ENCODE measurements at places on chromosomes 3 and 15.

DNA sequence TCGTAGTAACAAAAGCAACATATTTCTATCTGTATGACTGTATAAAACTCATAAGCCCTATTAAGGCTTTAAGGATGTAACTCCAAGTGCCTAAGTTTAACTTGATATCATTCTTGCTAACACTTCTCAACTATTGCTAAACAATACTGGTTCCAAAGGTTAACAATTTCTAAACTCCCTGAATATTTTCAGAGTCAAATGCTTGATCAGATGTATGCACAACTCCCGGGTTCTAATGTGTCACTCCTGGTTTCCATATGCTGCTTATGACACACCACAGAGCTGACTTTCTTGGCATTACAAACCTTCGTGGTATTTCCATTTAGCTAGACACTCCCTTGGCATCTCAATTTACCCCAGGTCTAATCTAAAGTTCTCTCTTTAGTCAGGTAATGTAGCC is 26.3 kb downstream of the DZIP1L start:
- no peak for DNase-seq

- no peak for DNase-seq
These were observed 396.7 kb upstream of the RGMA start for GRCh38 chr15:93485438-93486327.

DNA sequence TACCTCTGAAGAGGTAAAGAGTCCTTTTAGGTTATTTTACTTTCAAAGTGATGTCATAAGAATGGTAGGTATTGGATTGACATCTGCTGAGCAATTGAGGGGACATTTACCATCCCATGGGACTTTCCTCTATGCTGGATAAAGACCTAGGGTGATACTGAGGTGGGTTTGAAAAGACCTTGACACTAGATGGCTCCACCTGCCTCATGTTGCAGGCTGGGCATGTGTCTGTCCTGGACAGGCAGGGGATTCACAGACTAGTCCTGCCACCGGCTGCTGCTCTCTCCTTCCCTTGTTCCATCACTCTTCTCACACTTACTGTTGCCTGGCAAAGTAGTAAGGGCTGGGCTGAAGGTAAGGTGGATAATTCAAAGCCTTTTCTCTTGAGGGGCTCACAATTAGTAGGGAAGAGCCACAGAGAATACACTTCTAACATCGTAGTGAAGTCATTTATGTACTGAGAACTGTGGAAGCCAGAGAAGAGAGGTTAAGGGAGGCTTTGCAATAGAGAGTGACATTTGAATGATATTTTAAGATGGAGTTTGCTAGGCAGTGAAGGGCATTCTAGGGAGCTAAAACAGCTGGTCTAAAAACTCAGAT is 27.7 kb downstream of the TRAK1 start:
- DNase-seq = no peak

DNA sequence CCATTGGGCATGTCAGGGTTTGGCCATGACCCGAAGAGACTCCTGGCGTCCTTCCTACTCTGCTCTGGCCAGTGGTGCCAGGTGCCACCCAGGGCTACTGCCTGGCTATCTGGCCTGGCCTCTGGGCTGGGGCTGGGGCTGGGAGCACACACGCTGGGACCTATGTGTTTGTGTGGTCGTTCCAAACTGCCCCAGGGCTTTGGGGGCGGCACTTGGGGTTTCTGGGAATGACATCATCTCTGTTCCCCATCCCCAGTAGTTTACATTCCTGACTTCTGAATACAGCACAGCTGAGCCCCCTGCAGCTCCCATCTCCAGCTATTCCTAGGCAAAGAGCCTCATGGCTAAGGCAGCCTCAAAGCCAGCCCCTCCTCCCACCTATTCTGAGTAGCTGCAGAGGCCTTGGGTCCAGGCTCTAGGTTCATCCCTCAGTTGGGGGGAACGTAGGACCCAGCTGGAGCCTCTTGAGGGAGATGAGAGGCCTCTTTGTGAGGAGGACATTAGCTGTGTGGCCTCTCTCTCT is 24.3 kb downstream of the PLEKHO2 start:
- DNase-seq = no peak

- no peak for DNase-seq
These were observed 120.5 kb downstream of the SHQ1 start for GRCh38 chr3:72727726-72728125.

DNA sequence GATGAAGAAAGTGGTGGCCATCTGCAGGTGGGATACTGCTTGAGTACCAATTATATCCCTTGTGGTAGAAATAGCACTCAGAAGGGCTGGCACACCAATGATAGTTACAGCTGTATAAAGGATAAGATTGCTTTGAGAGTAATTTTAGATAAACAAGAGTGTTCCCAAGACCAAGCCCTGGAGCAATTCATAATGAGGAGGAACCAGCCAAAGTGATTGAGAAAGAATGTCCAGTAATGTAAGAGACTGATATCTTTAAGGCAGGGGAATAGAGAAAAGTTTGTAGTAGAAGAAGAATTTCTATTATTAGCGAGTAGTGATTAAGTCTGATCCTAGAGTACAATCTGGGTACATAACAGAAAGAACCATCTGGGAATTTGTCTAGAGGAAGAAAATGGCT is 945.1 kb downstream of the OTOL1 start:
- DNase-seq = no peak

DNA sequence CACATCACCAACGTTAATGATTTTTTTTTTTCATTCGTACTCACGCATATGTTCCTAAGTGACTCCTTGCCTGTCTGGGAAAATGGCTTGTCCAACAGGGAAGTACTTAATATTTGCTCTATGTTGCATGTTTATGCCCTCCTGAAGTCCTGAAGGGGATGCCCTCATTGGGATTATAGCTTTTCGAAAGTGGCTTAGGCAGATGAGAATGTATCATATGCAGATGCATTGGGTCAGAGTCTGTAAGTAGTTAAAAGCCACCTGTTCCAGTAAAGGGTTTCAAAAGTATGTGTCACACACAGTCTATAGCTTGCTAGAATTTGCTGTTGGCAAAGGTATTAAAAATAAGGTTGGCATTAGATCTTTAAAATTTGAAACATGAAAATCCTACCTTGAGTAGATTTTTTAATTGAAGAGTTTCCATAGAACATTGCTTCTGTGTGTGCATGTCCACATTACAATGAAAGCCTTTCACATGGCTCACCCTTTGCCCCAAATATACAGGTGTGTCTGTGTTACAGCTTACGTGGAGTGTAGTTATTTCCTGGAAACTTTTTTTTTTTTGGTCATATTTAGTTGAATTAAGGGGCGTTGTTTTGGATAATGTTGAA is 2.1 kb downstream of the ABHD17C start:
- no peak for DNase-seq

DNA sequence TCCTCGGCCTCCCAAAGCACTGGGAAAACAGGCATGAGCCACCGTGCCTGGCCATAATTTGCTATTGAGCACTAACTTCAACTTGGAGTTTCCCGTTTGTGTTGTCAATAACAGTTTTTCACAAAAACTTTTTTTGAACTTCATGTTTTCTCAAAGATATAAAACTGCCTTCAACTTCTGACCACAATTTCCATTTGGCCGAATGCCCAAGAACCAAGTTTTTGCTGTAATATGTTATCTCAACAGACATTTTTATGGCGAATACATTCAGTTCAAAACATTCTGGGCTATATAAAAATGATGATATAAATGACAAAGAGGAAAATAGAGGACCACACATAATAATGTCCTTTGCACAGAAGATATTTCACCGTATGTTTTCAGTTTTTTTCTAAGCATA is 56.4 kb downstream of the NEDD4 start:
- no peak for DNase-seq

GRCh38 chr15:80207887-80208286 is 44.1 kb downstream of the CTXND1 start:
- no peak for DNase-seq

DNA sequence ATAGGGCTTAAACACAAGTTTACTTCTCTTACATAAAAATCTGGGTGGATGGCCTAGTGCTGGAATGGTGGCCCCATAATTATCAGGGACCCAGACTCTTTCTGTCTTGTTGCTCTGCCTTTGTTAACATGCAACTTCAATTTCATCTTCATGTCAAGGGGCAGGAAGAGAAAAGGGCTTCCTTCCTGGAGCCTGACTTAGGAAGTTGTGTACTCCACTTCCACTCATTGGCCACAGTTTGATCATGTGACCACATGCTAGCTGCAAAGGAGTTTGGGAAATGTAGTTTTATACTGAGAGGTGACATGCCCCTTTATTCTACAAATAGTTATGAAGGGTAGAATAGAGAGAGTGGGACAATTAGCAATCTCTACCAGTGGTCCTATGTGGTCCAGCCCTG is 39.3 kb downstream of the RHCG start:
- no peak for DNase-seq

GRCh38 chr15:70192041-70192440 is 94.3 kb upstream of the TLE3 start:
- DNase-seq = no peak

DNA sequence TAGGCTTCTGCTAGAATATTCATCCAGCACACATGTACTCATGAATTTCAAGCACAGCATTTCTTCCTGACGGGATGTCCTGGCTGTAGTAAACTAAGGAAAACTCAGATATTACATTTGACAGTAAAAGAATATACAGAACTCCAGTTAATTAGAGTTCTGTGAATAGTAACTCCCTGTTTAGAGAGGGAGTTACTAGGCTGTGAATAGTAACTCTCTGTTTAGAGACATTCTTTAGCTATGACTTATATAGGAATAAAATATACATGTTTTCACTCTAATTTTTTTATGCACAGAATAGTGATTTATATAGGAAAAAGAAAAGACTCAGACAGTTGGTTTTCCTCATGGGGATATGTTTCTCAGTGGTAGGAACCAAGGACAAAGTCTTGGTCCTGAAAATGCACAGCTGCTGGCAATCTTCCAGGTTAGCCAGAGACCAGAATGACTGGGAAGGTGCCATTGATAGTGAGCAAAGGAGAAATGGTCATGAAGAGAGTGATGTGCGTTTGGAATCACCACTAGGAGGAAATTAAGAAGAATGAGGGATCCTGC is 480.7 kb upstream of the THBS1 start:
- DNase-seq = no peak

GRCh38 chr3:16510620-16511319 is 2.7 kb downstream of the RFTN1 start:
- no peak for DNase-seq

- DNase-seq = no peak
These were observed 115.5 kb downstream of the EBLN2 start for GRCh38 chr3:73176941-73177340.

GRCh38 chr3:136712941-136713340 is 39.2 kb downstream of the STAG1 start:
- no peak for DNase-seq

- DNase-seq = peak; percentile 92
These were observed 31.3 kb upstream of the BCL2L10 start for GRCh38 chr15:52143873-52144272.

GRCh38 chr3:155488671-155489070 is 195.2 kb upstream of the STRIT1 start:
- DNase-seq = no peak

DNA sequence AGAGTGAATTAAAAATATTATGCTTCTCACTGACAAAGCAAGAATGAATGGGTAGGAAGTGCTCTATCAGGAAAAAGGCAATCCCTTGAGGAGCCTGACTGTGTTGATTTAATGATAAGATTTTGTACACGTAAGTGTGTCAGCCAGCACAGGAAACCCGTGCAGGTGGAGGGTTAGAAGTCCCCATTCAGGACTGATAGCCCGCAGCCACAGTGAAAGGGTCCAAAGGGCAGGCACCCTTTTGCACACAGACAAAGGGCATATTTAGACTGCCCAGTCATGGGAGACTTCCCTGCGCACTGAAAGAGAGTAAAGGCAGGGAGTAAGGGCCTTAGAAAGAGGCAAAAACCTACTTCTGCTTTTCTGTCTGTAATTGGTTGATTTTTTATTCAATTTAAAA is 26.4 kb upstream of the SKIL start:
- DNase-seq = no peak

- DNase-seq = no peak
These were observed 270.7 kb upstream of the LRTM1 start for GRCh38 chr3:55198554-55198953.

GRCh38 chr3:7095116-7095515 is 234.2 kb downstream of the GRM7 start:
- no peak for DNase-seq

- DNase-seq = no peak
These were observed 104.0 kb downstream of the TNIK start for GRCh38 chr3:171356251-171356650.

- DNase-seq = no peak
These were observed 907.8 kb downstream of the NTRK3 start for GRCh38 chr15:87348746-87349145.

DNA sequence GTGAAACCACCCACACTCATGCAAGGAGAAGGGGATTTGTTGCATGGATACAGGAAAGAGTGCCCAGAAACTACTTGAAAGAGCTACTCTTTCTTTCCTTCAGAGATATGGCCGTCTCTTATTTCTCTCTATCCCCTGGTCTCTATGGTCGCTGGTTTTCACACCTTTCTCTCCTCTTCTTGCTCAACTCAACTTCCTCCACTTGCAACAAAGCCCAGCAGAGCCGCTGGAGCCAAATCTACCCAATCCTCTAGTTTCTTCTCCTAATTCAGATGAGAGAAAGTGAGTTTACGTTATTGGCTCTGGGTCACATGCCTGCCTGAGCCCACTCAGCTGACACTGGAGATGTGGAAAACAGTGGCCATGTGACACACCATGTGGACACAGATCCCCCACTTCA is 215.2 kb downstream of the OSBPL10 start:
- DNase-seq = no peak

DNA sequence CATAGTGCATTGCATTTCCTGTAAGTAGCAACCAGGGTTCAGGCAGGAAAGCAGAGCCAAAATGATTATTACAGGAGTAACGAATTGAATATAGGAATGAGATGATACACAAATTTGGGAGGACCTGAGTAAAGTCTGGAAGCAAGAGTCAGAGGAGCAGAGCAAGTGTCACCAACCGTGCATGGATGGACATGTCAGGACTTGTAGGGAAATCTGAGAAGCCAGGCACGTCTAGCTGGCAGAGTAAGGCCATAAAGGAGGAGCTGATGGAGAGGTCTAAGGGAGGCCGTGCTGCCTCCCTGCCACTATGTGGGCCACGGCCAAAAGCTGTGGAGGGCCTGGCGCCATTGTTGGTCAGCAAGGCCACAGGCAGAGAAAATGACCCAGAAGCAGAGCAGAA is 22.4 kb downstream of the GJD2 start:
- DNase-seq = no peak

DNA sequence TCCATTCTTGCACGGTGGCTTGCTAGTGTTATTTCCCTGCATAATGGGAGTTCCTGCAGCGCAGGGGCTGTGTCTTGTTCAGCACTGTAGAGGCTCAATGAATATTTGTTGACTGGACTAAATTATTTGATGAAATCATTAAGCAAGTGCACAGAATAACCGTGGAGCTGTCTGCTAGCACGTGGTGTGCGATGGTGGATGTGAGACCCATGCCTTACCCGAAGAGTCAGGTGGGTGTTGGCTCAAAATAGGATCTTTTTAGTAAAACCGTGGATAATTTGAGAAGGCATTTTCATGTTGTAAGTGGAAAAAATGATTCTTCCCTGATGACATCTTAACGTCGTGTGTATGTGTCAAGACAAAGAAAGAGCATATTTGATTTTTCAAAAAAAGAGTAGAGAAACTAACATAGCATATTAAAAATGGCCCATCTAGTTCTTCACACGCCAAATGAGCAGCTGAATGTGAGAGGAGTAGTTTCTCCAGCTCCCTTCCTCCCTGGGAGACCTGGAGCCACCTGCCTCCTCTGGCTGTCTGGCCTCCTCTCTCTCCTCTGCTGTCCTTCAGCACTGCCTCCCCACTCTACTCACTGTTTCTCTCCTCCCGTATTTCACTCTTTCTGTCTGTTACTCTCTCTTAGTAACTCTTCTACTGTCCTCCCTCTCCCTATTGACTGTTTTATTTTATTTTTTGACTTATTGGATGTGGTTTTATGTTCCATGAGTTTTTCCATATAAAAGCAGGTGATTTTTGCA is 6.3 kb downstream of the FAM81A start:
- no peak for DNase-seq
